ENCODE measurements at places on chromosomes 7 and 10. TPM values are rescaled to one million over a fixed set of nuclear protein-coding genes. Genes with fewer than 3 reads are reported as not detected.

SYT15B gene
- 0.37 TPM for total RNA-seq

SEPHS1 gene
- 40.4 TPM for total RNA-seq

GRM3 gene
- not detected for total RNA-seq

TDRD1 gene
- 0.09 TPM for total RNA-seq

ZNF488 gene
- total RNA-seq: 0.08 TPM

PRF1 gene
- total RNA-seq: 28.5 TPM

FXYD4 gene
- total RNA-seq: not detected

SLC39A12 gene
- not detected for total RNA-seq

SORBS1 gene
- 1.1 TPM for total RNA-seq

SYT15 gene
- total RNA-seq: 0.56 TPM

FBXL13 gene
- total RNA-seq: 1.1 TPM

LRGUK gene
- total RNA-seq: 0.42 TPM

WDR91 gene
- 8.6 TPM for total RNA-seq

ZNF25 gene
- 5.7 TPM for total RNA-seq

Data from activated T-helper 17 cell treated with anti-CD3 and anti-CD28 coated beads, Interleukin-2, amount 50 U/mL, for 72 hours (primary cell).